ENCODE measurements at places on chromosomes 3 and 15. TPM values are rescaled to one million over a fixed set of nuclear protein-coding genes. Genes with fewer than 3 reads are reported as not detected.

LMAN1L gene
- total RNA-seq: not detected

ECE2 gene
- not detected for total RNA-seq

GRCh38 chr3:39727415-39727814, 82.0 kb upstream of the MYRIP start:
- H3K36me3 ChIP-seq: no peaks in the 10 kb centered on the region
- H3K4me1 ChIP-seq: no peaks in the 10 kb centered on the region
- no peak for DNase-seq
- no peaks in the 10 kb centered on the region for H3K27me3 ChIP-seq
- no peak overlapping the region for H3K4me3 ChIP-seq

- H3K4me1 ChIP-seq: no peaks in the 10 kb centered on the region
- H3K36me3 ChIP-seq: no peaks in the 10 kb centered on the region
- H3K27ac ChIP-seq: no peak overlapping the region
- no peaks in the 10 kb centered on the region for H3K27me3 ChIP-seq
- no peak overlapping the region for H3K4me3 ChIP-seq
These were observed 14.7 kb downstream of the MCTP2 start for GRCh38 chr15:94246016-94246415.

All from upper lobe of right lung (tissue), 1 donor.